ENCODE measurements at places on chromosomes 5 and 9.

- DNase-seq, result no peak
Measured at GRCh38 chr9:31259824-31260223, 1124.6 kb upstream of the ACO1 start.

- DNase-seq, result no peak
Measured at GRCh38 chr5:148569948-148570347, 84.4 kb downstream of the HTR4 start.

- DNase-seq, result no peak
Measured at GRCh38 chr5:63228154-63228553, 649.5 kb downstream of the LRRC70 start.

DNA sequence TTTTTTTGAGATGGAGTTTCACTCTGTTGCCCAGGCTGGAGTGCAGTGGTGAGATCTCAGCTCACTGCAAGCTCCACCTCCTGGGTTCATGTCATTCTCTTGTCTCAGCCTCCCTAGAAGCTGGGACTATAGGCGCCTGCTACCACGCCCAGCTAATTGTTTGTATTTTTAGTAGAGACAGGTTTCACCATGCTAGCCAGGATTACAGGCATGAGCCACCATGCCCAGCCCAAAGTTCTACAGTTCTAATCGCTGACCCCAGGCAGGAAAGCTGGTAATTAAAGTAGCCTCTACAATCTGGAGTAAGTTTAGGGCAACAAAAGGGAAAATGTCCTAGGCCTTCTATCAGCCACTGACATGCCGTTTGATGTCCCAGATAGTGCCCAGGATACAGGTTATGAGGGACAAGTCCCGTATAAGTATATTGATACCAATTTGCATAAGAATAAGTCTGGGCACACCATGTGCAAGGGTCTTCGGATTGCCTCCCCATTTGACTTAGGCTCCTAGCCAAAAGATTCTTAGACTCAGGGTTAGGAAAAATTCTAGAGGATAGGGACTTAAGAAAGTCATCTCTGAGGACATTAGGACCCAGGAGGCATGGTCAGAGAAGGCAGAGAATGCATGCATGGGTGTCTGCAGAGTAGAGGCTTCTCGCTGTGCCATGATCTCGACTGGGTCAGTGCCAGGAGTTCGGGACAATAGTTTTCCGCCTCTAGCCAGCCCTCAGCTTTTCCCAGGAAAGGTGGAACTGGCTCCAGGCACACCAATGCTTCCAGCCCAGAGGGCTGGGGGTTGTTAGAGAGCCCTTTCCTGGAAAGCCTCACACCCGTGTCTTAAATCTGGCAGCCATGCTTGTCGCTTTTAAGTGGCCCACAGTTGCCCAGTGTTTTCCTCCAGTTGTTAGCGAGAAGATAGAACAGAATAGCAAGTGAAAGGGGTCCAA lies 1111.1 kb downstream of the TAF11L14 start:
- DNase-seq, result no peak

- no peak for DNase-seq
Measured at GRCh38 chr5:135114759-135115158, 80.7 kb upstream of the PITX1 start.

DNA sequence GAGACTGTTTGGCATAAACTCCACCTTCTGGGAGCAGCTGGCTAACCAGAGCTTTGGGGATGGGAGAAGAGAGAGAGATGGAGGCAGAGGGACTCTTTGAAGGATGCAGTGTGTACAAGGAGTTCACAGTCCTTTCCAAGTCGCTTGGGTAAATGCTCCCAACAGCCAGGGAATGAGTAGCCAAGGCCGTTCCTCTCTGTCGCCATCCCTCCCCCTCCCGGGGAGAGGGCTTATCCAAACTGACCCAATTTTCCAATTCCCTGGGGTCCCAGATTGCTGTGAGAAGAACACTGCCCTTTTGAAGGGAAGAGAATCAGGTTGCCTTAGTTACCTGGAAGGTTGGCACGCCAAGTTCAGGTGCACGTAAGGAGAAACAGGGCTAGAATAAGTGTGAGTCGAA lies 7.9 kb downstream of the WWC1 start:
- no peak for DNase-seq

GRCh38 chr9:133773889-133774655 lies 35.9 kb upstream of the SARDH start:
- no peak for DNase-seq

DNA sequence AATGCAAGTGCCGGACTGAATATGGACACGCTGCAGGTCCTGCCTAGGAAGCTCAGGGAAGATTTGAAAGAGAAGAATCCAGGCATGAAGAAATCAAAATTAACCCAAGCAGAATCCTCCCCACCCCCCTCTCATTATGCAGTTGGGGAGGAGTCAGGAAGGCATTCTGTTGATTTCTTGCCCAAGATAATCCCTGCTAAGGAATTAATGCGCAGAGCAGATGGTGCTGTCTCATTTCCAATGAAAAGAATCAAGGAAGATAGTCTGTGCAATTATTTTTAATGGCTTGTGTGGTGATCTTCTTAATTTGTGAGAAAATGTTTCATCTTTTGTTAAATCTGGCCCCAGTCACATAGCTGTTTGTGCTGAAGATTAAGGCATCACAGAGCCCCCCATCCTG lies 145.0 kb downstream of the ZNF462 start:
- no peak for DNase-seq

DNA sequence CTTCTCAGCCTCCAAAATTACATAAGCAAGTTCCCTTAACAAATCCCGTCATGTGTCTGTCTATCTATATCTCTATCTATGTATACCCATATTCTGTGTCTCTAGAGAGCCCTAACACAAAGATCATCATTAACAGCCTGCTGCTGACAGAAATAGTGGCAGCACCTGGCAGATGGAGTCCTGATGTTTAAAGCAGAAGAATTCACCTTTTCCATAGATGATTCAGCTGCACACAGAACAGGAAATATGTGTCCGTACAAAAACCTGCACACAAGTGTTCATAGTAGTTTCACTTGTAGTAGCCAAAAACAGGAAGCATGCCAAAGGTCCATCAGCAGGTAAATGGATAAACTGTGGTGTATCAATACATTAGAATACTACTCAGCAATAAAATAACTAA lies 45.0 kb upstream of the ACO1 start:
- DNase-seq, result no peak

DNA sequence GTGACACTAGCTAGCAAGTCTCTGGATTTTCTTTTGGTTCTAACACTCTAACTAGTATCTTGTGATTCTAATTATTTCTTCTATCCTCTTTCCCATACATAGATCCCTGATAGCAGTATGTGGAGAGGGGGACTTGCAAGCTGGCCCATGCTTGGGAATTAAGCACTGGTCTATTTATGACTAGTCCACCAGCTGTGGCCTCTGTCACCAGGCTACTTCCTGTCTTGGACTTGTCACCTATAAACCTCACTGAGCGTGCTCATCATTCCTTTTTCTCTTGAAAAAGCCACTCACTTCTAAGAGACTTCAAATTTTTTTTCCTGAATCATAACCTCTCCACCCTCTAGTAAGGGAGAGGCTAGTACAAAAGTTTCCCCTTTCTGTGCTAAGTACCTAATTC lies 32.3 kb upstream of the MAMDC2 start:
- DNase-seq, result no peak

GRCh38 chr5:145543968-145544367 lies 291.2 kb downstream of the PRELID2 start:
- no peak for DNase-seq

GRCh38 chr9:111016426-111017045 lies 21.7 kb downstream of the LPAR1 start:
- DNase-seq, result no peak

GRCh38 chr5:946720-947625 lies 54.3 kb downstream of the TRIP13 start:
- DNase-seq, result no peak

DNA sequence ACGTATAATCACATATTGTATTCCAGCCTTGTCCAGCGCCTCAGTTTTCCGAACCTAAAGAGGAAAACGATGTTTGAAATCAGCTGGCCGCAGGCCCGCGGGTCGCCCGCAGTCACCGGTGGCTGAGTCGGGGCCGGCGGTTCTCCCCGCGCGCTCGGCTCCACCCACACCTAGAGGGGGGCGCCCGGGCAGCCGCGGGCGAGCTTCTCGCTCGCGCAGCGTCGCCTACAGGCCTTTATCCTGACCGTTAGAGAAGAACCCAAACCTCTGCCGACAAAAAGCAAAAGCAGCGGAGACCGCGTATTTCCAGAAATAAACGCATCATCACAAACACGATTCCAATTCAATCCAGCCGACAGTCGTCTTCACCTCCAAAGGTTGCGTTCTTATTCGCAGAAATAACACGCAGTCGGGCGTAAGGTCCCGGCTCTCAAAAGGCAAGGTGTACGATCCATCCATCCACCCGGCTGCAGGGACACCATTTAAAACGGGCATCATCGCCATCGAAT lies 725 bp upstream of the NIPBL start:
- DNase-seq, result peak; percentile 79

GRCh38 chr5:172315587-172316493 lies 32.3 kb upstream of the UBTD2 start:
- DNase-seq, result no peak

- DNase-seq, result no peak
Measured at GRCh38 chr5:116418016-116418415, 156.6 kb downstream of the SEMA6A start.

Measured in NCI-H2171 (cell line).